NCI-H1105 (cell line): ENCODE measurements at places on chromosomes 7 and 10.

- DNase-seq: no peak
These were observed 17.1 kb upstream of the IL6 start for GRCh38 chr7:22709857-22710256.

DNA sequence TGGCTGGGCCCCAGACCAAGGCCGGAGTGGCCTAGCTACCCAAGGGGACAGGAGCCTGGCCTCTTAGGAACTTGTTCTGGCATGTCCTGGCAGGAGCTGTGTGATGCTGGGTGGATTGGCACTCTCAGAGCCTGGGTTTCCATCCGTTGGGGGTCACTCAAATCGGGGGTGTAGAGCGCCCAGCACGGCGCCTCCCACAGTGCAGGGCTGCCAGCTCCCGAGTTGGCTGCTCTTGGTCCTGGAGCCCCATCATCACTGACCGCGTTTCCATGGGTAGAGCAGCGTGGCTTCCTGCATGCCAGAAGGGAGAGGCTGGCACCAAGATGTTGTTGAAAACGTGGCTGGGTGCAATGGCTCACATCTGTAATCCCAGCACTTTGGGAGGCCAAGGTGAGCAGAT, 70.3 kb downstream of the UNCX start:
- no peak for DNase-seq

GRCh38 chr7:117091721-117092120, 138.4 kb downstream of the ST7 start:
- no peak for DNase-seq

DNA sequence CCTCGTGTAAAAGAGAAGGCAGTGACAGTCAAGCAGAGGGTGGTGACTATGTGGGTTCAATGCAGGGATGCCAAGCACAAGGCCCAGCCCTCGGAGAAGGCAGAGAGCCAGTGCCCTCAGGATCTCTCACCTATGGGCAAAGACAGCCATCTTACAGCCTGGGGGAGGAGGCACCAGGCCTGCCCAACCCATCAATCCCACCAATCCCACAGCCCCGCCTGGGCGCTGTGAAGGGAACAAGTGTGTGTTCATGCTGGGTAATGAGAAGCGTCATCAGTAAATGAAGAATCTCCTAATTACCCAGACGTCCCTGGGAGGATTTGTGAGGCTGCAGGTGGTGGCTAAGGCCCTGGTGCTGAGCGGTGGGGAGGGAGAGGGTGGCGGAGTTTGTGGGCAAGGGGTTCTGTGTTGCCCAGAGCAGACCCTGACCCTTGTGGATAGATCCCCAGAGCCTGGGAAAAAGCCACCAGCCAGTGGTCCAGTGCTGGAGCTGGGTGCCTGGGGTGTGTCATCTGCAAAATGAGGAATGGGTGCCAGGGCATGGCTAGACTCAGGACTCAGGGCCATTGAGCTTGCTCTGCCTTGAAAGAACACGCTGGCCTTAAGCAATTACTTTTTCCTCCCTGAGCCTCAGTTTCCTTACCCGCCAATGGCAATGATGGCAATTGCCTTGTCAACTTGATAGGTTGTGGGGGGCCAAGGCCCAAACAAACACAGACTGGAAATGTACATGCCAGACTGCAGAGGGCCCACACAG, 128.1 kb upstream of the UNC5B start:
- no peak for DNase-seq

DNA sequence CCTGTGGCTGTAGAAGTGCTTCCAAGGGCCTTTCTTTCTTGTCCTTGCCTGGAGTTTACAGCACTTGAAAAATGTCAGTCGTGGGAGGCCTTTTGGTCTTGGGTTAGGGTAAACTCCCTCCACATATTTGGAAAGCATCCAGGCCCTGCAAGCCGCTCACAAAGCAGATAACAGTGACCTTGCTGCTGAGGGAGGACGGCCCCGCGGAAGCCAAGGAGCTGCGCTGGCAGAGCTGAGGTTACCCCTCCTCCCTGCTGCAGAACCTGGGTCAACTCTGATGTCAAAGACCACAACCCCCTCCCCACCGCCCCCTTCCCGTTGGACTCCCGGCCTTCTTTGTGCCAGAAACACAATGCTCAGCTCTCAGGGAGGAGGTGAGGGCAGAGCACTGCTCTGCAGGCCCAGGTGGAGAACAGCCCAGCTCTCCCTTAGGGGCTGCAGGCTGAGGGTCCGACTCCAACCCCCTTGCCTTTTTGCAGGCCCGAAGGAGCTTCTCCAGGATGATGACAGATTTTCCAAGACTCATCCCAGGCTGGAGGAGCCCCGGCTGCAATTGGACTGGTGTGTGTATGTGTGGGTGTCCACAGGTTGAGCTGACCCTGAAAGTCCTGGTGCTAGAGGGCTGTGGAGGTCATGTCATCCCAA, 957.6 kb upstream of the ZNF722 start:
- no peak for DNase-seq

DNA sequence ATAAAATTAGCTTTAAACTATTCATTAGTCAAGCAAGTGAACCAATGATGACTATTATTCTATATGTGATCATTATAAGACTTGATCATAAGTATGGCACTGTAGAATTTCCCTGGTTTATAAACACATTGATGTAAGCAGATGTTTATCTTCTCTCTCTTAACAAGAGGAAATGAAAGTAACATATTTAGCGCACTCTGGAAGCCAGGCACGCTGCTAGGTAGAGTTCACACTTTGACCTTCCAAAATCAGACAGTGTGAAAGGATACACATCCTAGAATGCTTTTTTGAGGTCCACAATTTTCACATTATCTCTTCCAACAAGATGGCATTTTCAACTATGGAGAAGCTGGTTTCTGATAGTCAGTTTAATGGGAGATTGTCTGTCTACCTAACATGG, 529.4 kb upstream of the IGFBP3 start:
- DNase-seq: no peak

DNA sequence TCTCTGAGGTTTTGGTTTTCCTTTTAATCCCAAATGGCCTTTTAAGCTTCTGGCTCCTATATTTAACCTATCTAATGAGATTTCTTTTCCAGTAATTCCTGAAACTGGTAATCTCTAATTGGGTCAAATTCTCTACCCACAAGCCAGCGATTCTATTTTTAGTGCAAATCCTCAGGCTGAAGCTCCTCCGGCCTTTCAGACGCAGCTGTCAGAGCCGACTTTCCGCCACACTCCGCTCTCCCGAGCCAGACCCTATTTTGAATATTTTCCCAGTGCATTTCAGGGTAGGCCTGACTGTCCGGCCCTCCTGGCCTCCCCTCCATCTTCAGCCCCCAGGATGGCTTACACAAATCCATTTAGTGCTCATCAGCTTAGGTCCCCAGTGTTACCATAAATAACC, 9.7 kb upstream of the ADCY1 start:
- no peak for DNase-seq

DNA sequence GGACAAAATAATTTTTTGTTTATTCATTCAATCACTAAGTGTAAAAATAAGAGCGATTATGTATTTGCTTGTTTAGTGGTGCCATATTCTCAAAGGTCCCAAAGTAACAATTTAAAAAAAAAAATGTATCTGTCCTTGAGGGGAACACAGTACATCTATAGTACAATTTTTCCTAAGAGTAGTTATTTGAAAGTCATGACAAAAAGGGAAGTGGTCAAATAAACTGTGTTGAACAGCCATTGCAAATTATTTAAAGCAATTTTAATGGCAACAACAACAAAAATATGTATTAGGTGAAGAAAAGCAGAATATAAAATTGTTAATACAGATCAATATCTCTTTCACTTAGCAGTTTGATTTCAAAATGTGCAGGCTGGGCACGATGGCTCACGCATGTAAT, 943.5 kb downstream of the CNTNAP2 start:
- DNase-seq: no peak

DNA sequence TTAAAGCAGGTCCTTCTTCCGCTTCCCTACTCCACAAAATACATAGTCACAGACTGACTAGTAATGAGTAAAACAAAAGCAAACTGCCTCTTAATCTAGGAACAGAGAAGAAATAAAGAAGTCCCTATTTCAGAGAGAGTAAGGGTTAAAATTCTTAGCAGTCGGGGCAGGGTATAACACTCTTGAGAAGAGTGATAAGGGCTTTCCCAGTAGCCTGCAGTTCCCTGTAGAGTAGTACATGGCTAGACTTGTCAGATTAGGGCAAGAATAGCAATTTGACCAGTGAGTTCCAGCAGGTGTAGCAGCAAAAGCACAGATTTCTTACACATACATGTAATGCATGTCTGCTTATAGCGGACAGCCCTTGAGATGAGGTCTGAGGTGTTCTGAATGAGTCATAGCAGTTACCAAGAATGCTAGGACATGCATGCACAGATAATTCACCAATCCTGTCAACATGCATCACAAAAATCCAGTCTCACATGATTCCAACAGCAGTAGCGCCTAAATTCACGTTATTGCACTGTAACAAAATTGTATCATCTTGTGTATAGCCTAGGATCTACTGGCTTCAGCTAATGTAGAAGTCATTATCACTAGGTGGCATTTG, 40.7 kb downstream of the BTRC start:
- no peak for DNase-seq

DNA sequence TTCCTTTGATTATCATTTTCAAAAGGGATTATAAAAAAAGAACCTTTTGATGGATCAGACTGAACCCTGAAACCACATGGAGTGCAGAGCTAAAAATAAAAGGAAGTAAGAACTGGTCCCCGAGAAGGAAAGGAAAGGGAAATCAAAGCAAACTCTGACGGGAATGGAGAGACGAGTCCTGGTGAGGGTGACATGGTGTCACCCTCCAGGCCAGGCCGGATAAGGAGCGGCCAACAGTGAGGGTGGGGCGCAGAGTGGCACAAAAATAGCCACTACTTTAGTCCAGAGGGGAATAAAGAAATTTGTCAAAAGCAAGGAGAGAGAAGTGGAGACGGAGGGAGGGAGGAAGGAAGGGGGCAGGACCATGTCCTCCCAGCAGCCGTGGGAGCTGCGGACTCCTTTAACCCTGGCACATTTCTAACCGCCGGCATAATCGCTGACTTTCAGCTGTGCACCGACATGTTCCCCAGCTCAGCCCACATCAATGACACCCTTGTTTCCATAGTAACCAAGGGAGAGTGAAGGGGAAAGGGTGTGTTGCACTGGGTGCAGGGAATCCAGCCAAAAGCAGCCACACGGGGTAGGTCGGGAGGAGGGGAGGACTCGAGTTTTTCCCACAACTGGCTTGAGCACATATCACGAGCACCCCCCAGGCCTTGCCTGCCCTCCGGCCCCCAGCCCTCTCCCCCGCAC, 29.7 kb downstream of the TRIM8 start:
- DNase-seq: peak; percentile 71

DNA sequence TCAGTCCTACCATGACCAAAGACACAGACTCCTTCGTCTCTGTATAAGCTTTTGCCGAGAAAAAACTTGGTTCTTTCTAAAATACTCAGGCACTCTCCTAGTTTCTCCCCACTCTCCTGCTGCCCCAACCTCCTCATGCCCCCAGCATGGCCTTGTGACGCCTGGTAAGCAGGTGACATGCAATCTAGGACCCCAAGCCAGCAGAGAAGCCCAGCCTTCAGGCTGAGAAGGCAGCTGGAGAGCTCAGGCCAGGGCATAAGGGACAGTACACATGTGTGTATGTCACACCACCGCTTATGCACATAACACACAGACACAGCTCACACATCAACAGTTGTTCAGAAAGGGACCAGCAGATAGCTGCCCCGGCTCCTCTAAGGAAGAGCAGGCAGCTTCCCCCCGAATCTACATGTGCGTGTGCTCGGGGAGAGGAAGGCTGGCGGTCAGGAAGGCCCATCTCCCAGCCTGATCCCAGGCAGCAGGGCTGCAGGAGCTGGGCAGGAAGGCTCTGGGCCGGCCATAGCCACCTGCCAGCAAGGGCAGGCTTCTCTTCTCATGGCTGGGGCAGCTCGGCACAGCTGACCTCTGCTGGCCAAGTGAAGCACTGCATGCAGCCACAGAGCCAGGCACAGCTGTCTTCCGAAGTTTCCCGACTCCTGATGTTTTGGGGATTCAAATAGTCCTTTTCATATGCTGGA, 8.5 kb downstream of the DDX56 start:
- peak; percentile 31 for DNase-seq

DNA sequence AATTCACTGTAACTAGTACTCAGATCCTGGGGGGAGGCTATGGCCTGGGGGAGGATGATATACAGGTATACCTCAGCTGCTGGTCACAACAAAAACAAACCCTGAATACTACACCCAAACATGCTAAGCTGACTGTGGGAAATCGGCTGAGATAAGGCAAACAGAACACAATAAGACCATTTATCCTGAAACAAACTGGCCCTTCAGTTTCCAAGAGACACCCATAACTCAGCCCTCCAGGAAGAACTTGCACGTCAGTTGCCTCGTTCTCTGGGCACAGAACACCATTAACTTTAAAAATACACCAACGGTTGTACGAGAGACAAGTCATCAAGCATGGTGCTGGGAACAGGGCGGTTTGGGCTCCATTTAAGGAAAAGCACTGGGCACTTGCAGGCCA, 24.1 kb upstream of the KCNMA1 start:
- no peak for DNase-seq

DNA sequence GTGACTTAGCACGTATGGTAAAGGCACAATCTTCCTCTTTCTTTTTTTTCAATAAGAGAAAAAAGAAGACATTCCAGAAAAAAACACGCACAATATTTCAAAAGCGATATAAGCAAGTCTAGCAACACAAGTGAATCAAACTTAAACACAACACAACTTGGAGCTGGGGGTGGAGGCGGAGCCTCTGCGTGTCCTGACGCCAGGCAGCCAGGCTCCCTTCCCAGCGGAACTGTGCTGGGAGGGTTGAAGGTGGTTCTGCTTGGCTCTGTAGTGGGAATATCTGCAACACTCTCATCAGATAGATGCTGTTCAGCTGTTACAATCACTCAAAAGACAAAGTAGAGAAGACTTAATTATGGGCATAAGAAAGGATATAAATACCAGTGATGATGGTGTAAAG, 211.4 kb downstream of the WDR37 start:
- DNase-seq: no peak

DNA sequence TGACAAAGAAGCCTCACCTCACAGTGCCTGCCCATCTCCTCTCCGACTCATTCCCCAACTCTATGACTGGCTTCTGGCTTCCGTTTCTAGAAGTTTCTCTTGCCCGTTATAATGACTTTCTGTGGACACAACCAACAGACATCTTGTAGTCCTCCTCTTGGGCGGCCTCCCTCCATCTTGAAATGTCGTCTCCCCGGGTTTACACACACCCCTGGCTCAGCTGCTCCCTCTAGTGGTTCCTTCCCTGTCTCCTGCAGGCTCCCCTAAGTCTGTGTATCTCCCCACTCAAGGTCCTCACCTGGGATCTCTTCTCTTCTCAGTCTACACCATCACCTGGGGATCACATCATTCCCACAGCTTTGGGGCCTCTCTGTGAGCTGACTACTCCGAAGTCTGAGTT, 123.4 kb upstream of the NEBL start:
- DNase-seq: no peak

DNA sequence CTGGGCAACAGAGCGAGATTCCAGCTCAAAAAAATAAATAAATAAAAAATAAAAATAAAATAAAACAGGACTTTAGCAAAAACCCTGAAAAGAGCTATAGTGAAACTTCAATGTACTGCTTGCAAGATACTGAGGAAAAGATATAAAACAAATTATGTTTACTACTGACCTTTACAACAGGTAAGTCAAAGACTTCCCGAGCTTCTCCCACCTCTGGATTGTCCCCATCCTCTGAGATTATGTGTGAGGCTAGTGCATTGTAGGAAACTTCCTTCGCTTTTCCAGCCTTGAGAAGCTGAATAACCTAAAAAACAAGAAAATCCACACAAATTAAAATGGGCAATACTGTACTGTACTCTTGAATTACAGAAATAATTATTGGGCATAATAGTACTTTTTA, 4.4 kb downstream of the PAXIP1 start:
- DNase-seq: no peak

GRCh38 chr7:143492043-143492471, 14.4 kb downstream of the TAS2R41 start:
- no peak for DNase-seq
